ENCODE measurements at places on chromosomes 4 and X.

- DNase-seq, result no peak
Measured at GRCh38 chrX:153648358-153649177, 1.6 kb downstream of the DUSP9 start.

- DNase-seq, result no peak
Measured at GRCh38 chr4:73053076-73053475, 16.4 kb downstream of the COX18 start.

DNA sequence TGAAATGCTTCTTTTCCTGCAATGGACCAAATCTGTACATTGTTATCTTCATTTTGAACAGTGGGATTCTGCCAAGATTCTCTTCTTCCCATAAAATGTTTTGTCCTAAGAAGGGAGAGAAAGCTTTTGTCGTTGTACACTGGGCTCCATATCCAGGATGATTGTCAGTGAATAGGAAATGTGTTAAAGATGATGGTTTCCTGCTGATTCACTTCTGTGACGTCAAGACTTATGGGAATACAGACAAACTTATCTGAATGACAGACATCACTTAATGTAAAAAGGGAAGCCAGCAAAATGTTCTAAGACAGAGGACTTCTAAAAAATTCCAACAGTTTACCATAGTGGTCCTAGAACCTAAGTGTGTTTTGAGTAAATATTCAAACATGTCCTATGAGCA is 53.7 kb upstream of the HPF1 start:
- no peak for DNase-seq

GRCh38 chr4:83618991-83619645 is 83.2 kb downstream of the GPAT3 start:
- peak; percentile 9 for DNase-seq

- DNase-seq, result peak; percentile 22
Measured at GRCh38 chr4:25792200-25792791, 70.5 kb downstream of the SEL1L3 start.

DNA sequence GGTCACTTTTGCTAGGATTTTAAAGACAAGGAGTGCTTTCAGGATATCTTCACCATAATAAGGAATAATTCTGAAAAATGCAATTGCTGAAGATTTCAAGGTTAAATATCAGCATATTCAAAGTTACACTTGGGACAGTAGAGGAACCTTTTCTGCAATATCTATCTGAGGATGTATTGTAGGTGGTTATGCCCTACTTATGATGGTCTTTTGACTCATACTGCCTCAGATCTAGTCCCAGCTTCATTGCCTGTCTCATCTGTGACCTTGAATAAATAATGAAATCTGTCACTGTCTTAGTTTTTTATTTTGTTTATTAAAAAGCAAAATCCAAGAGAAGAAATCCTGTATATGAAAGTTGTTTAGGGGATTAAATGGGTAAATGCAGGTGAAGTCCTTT is 2.9 kb downstream of the BANK1 start:
- DNase-seq, result no peak

GRCh38 chr4:189973646-189974045 is 33.0 kb downstream of the FRG1 start:
- DNase-seq, result no peak

DNA sequence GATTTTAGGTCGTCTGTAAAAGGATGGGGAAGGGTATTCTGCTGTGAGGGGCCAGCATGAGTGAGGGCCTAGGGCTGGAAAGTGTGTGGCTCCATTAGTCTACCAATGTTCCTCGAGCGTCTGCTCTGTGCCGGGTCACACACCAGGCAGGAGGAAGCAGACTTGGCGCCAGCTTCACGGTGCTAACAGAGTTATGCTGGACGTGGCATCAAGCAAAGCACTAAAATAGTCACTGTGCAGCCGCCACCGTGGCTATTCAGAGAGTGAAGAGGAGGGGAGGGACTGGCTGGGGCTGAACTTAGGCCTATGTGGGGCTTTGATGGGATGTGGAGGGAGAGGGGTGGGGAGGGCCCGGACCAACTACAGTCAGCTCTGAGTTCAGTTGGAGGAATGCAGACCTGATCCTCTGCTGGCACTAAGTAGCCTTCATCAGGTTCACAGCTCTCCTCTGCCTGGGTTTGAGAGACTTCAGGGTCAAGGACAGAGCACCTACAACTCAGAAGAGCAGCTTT is 83.9 kb upstream of the MSX1 start:
- no peak for DNase-seq

DNA sequence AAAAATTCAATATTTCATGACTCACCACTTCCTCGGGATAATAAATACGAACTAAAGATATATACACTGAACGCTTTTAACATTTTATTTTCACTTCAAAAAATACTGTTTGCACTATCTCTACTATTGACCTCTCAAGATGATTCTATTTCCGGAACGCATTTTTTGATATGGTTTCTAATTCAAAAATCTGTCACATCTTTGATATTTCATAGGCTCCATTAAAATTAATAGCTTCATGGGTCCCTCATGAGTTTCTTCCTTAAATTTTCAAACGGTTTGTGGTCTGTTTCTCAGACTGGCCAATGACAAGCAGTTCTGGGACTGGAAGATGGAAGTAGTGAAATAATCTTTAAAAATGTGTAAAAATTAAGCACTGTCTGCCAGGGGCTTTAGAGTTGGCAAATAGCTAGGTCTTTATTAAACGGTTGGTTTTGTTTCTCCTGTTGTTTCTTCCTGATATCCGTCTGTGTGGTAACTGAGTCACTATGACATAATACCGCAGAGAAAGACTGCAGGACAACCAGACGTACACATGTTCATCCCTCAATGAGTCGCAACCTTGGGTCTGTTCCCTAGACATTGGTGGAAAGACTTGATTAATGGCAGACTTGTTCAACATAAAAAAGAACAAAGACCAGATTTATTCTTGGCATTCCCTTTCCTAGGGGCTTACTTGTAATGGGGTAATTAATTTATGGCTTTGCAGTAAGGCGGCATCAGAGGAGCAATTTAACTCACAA is 133.8 kb downstream of the PALLD start:
- no peak for DNase-seq

DNA sequence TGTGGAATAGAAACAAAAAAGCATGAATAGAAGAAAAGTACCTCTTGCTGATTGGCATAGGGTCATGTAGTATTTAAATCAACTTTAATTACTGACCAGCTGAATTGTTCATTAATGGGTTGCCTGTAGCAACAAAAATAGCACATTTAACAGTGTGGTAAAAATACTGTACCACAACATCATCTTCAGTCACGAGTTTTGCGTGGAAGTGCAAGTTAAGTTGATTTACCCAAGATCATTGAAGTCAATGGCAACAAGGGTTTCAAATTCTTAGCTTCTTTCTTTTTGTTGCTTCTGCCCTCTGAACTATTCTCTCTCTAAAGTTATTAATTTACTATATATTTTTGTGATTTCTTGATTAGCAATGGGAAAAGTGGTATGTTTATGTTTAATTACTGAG is 526.6 kb downstream of the C4orf33 start:
- no peak for DNase-seq

DNA sequence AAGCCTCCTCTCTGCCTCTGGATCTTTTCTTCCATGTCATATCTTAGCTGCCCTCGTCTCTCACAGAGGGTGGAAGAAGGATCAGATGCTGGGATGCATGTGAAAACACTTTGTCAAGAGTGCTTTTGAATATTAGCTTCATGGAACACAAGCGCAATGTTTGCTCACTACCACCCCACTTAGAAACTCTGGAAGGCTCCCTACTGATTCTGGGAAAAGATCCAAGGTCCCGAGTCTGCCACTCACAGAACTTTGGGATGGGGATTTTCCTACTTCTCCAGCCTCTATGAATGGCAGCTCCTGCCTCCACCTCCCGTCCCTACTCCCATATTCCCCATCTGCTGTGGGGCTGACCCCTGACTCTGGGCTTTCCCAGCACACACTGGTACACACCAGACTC is 40.2 kb upstream of the CRMP1 start:
- DNase-seq, result no peak

- no peak for DNase-seq
Measured at GRCh38 chr4:32986236-32986635, 2266.1 kb downstream of the PCDH7 start.

GRCh38 chr4:74098427-74098994 is 484 bp downstream of the CXCL2 start:
- no peak for DNase-seq

DNA sequence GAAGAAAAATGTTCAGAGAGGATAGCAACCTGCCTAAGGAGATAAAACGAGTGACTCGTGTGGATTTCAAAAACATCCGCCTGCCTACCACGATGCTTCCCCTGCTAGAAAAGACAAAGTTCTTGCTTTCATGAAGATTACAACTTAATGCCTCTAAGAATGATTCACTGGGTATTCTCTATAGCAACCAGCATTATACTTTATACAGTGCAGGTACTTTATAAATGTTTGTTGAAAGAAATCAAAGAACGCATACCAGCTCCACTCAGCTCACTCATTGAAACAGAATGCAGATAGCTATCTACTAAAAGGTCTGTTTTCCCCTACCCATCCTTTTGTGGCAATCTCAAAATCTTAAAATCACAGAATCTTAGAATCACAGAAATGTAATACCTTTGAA is 33.7 kb downstream of the GASK1B start:
- DNase-seq, result no peak

DNA sequence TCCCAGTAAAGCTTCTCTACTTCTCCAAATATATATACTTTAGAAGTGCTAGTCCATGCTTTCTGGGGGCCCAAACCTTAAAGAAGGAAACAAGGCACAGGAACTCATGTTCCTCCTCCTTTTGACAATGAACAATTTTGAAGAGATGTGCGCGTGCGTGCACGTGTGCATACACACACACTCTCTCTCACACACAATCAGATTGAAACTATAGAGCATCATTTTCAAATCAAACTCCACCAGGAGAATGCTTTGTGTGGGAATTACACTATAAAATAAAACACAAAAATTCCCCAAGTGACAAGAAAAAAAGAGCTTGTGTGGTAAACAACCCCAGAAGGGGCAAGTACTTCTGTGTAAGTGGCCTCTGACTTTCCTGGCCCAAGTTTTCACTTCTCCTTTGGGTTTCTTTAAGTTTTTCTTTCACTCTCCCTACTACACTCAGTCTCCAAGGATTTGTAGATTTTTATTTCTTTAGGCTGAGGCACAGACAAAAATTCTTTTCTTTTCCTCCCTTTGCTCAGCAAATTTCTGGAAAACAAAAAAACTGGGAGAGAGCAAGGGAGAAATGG is 46.6 kb upstream of the SHISA3 start:
- no peak for DNase-seq

DNA sequence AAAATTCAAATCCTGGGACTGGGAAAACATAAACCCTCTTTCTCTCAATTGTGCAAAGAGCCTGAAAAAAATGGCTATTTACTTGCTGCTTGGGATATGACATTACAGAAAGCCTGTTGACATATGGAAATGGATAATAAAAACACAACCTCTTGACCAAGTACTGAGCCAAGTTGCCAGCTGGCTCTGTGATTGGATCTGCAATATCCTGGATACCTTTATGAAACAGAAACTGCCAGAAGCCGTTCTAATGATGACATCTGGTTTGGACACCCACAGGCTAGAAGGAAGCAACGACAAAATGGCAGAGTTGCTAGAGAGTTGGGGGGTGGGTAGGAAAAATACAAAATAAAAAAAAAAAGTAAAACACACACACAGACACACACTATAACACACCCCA is 481.4 kb downstream of the FAT4 start:
- DNase-seq, result no peak

- DNase-seq, result no peak
Measured at GRCh38 chr4:8838961-8839431, 32.6 kb downstream of the HMX1 start.

DNA sequence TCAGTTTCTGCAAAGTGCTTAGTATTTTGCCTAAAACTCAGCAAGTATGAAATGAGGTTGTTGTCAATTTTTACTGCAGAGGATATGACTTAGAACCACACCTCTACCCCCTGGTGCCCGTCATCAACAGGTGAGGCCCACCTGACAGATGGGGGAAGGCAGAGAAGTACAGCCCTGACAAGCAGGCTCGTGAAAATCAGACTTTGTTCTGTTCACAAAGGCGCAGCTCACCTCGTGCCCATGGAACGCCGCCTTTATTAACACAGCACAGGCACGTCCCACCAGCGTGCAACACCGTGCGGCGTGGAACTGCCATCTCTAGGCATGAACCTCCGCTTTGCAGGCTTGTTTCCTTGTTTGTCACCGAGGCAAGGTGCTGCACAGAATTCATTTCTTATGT is 13.3 kb downstream of the CYP4V2 start:
- no peak for DNase-seq

DNA sequence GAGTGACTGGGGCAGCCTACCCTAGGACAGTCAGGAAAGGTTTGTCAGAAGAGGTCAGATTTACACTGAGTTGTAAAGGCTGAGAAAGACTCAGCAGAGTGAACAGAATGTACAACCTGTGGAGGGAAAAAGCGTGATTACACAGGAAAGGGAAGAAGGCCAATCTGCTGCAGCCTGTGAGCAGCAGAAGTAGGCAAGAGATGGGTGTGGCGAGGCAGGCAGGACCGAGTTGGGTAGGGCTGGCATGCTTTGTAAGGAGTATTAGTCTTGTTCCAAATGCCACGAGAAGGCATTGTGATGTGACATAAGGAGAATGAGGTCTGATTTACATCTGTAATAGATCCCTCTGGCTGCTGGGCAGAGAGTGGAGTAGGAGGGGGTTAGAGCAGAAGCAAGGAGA is 12.6 kb downstream of the SGMS2 start:
- DNase-seq, result no peak

- DNase-seq, result no peak
Measured at GRCh38 chr4:169098532-169098931, 88.5 kb upstream of the CBR4 start.

GRCh38 chr4:138045036-138045435 is 197.1 kb downstream of the SLC7A11 start:
- no peak for DNase-seq

DNA sequence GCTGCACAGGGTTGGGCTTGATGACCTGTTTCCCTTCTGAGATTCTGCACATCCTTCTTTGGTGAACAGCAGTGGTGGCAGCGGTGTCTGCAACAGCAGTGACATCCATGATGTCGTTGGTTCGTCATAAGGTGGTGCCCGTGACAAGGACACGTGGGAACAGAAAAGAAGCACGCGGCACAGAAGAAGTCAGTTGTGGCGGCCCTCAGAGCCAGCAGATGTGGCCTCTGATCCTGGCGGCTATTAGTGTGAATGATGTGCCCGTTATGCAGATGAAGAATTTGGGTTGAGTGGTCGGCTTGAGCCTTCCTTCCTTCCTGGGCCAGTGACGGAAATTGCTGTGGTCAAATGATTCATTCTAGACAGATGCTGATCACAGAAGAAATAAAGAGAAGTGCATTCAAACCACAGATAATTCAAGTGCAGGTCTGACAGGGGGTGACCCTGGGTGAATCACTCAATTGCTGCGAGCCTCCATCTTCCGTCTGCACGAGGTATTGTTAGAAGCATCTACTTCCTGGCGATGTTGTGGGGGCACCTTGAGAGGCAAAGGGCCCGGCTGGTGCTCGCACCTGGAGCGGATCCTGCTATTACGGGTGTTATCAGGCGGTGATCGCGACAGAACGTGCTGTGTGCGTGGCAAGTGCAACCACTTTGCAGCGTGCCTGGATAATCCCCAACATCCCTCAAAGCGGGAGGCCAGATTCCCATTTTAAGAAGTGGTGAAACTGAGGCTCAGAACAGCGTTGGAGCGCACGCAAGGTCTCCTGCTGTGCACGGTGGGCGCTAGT is 215.2 kb upstream of the PSAPL1 start:
- DNase-seq, result peak; percentile 88

- DNase-seq, result no peak
Measured at GRCh38 chrX:139026811-139027210, 315.3 kb upstream of the FGF13 start.

- DNase-seq, result no peak
Measured at GRCh38 chr4:54363037-54363436, 133.9 kb downstream of the PDGFRA start.
